Breast epithelium (tissue), 4 donors: ENCODE measurements at places on chromosomes 1 and 21. TPM values are rescaled to one million over a fixed set of nuclear protein-coding genes. Genes with fewer than 3 reads are reported as not detected.

Gene TMEM200B
- total RNA-seq: 21.0 TPM

Gene FCRL2
- under 0.01 TPM for total RNA-seq

DNA sequence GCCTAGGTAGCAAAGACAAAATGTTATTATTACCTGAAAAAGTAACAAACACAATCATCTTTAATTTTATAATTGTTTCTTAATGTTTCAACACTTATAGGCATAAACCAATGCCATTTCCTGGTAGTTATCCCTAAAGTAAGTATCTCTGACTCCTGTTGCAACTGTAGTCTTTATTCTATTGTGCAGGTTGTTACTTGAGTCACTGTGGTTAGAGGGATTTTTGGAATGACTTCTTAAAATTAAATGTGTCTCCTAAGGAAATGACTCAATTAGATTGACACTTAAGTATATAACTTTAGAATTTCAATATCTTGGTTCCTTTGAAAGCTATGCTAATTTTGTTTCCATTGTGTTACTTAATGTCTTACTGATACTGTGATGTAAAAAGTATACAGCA is 143.9 kb downstream of the PHTF1 start:
- no peak for DNase-seq

DNA sequence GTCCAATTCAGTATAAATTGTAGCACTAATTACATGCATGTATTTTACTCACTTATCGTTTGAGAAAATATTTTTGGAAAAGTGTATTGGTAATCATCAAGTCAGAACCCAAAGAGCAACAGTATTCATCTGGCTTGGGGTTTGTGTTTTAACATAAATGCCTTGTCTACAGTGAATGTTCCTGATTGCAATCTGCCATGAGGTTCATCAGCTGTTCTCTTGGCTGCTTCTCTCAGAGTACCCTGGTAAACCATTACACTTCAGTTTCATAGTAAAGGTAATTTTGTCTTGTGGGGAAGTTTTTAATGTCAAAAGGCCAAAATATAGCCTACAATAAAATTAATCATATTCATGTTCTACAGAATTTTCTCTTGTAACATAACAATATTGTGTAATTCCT is 150.3 kb downstream of the IFI44 start:
- no peak for DNase-seq

Gene LRRC71
- total RNA-seq: not detected

- DNase-seq: no peak
These were observed 32.1 kb downstream of the HSD17B7 start for GRCh38 chr1:162822391-162823200.

GRCh38 chr1:63643926-63644325 is 50.7 kb downstream of the PGM1 start:
- no peak for DNase-seq
